ENCODE measurements at places on chromosomes 13 and 19. TPM values are rescaled to one million over a fixed set of nuclear protein-coding genes. Genes with fewer than 3 reads are reported as not detected.

Gene PTGER1
- 0.31 TPM for total RNA-seq

Gene NAT14
- 4.3 TPM for total RNA-seq

Gene STRN4
- 61.2 TPM for total RNA-seq

Gene CLEC17A
- total RNA-seq: not detected

Gene GPR4
- 1.4 TPM for total RNA-seq

Gene PRRG2
- 8.4 TPM for total RNA-seq

Gene B3GNT8
- 84.4 TPM for total RNA-seq

Gene PLPP2
- total RNA-seq: 17.0 TPM

Gene ZNF534
- 0.19 TPM for total RNA-seq

Gene TNFRSF19
- 9.5 TPM for total RNA-seq

Gene RAB4B
- 15.2 TPM for total RNA-seq

Gene BCAM
- 15.0 TPM for total RNA-seq

Gene ZNF547
- total RNA-seq: 2.2 TPM

Gene PRDX2
- 436 TPM for total RNA-seq

Gene PODNL1
- total RNA-seq: 3.4 TPM

Gene MYO1F
- 10.7 TPM for total RNA-seq

Gene SIGLEC12
- total RNA-seq: 0.22 TPM

Gene KLK4
- not detected for total RNA-seq

Gene USHBP1
- total RNA-seq: not detected

Gene C19orf85
- not detected for total RNA-seq
